Right ventricle myocardium inferior (tissue), 1 donor: ENCODE measurements at places on chromosomes 6 and 20. TPM values are rescaled to one million over a fixed set of nuclear protein-coding genes. Genes with fewer than 3 reads are reported as not detected.

GRCh38 chr6:44956396-44956795, 371.7 kb upstream of the RUNX2 start:
- no peak for DNase-seq

- DNase-seq, result no peak
Observed at GRCh38 chr6:126949786-126950185, 168.7 kb upstream of the RSPO3 start.

DNA sequence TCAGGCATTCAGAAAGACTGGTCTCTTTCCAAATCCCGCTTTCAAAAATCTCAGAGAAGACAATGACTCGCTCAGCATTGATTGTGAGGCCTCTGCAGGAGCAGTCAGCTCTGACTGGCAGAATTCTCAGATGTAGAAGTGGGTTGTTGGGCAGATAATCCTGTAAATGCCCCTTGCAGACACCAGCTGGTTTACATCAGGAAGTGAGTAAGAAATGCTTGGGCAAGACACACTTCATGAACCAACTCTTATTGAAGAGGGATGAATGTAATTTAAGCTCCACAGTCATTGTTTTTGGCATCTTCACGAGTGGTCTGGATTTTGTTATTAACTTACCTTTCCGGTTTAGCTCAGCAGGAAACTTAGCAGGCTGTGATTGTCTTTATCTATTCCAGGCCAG, 166.6 kb downstream of the PLCB4 start:
- no peak for DNase-seq

- DNase-seq, result no peak
Observed at GRCh38 chr6:122068291-122068769, 331.1 kb upstream of the HSF2 start.

DNA sequence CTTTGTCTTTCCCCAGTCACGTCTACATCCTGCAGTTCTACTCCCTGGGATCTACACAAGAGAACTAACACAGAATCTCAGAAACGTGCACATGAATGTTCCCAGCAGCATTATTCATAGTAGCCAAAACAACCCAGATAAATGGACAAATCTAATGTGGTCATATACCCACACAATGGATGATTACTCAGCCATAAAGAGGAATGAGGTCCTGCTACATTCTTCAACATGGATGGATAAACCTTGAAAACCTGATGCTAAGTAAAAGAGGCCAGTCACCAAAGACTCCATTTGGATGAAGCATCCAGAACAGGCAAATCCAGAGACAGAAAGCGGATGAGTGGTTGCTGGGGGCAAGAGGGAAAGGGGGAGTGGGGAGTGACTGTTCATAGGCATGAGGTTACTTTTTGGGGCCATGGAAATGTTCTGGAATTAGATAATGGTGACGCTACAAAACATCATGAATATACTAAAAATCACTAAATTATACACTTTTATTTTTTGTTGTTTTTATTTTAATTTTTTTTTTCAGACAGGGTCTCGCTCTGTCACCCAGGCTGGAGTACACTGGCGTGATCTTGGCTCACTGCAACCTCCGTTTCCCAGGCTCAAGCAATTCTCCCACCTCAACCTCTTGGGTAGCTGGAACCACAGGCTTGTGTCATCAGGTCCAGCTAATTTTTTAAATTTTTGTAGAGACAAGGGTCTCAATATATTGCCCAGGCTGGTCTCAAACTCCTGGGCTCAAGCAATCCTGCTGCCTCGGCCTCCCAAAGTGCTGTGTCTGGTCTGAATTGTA, 50.8 kb upstream of the DSN1 start:
- no peak for DNase-seq

DNA sequence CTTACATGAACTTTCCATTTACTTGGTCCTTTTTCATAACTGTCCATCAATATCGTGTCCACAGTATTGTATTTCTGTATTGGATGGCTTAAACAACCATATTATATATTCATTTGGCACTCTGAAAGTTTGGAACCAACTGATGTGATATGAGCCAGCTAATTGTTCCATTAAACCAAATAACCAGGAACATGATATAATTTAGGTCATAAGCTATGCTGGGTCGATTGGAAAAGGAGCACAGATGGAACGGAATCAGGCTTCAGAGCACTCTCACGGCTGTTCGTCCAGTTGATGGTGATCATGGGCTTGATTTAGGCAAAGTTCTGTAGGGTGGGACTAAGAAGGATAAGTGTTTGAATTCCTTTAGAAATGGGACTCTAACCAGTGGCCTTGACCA, 142.7 kb downstream of the DNAH8 start:
- DNase-seq, result no peak

GRCh38 chr6:56246881-56247653, at the start of gene COL21A1:
Gene COL21A1 (minus strand): TSS chr6:56247580. CDS start chr6:56182618, 64,962 bp downstream.
- peak; percentile 71 for DNase-seq

DNA sequence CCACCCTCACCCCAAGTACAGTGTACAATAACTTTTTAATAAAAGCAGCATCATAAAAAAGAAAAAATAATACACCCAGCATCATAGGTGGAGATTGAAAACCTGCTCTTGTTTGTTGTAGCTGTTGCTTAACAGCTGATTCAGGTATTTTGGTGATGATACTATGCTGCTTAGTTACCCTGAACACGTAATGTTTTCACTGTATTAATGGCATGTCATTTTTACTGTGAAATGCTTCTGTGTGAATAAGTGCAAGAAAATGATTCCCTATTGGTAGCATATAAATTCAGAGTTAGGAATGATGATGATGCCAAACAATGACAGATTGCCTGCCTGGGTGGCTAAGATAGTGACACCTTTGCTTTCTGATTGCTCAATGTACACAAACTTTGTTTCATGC, 405.7 kb downstream of the HDGFL1 start:
- no peak for DNase-seq

DNA sequence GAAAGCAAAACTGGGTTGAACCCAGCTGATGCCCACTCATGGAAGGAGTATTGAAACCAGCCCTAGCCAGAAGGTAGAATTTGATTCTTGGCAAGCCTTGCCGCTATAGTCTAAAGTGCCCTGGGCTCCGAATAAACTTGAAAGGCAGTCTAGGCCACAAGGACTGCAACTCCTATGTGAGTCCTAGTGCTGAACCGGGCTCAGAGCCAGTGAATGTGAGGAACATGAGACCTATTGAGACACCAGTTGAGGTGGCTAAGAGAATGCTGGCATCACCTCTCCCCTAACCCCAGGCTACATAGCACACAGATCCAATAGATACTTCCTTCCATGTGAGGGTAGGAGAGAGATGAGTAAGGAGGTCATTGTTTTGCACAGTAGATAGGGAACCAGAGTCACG, 3.5 kb upstream of the DEFB110 start:
- DNase-seq, result no peak

GRCh38 chr6:125300992-125301434, 754 bp downstream of the HDDC2 start:
- no peak for DNase-seq

DNA sequence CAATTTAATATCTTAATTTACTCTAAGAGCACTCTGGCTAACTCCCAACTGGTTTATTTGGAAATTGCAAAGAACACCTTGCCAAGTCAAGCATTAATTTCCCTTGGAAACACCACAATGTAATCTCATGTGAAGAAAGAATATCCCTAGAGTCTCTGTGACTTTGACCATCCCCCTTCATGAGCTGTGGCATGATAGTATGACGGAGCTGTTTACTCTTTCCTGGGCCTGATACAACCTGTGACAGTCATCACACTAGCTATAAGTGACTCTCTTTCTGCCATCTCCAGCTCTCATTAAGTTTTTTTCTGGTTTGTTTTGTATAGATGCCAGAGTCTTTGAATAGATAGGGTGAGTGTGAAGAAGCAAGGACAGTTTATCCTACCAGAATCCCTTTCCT, 470.3 kb upstream of the JARID2 start:
- no peak for DNase-seq

- no peak for DNase-seq
Observed at GRCh38 chr6:98724537-98724936, 109.8 kb upstream of the POU3F2 start.

GRCh38 chr6:19690325-19691075, 146.7 kb upstream of the ID4 start:
- no peak for DNase-seq

DNA sequence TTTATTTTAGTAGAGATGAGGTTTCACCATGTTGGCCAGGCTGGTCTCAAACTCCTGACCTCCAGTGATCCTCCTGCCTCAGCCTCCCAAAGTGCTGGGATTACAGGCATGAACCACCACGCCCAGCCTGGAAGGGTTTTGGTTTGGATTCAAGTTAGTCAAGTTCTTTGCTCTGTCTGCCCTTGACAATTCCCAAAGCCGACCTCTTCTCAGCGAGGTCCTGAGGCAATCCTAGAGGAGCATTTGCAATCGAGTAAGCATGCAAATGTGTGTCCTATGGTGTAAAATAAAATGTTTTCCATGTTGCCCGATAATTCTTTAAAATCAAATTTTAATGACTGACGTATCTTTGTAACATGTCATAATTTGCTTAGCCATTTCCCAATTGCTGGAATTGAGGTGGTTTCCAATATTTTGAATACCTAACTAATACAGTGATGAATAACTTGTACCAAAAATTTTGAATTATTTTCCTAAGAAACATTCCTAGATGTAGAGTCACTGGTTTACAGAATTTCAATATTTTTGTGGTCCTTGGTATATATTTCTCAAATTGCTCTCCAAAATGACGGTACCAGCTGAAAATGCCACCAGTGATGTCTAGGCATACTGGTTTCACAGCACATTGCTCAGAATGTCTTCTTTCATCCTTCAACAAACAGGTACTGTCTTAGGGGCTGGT, 38.7 kb downstream of the GTF2H5 start:
- no peak for DNase-seq

Gene DNAH8
- total RNA-seq, result not detected

Gene NEURL2
- total RNA-seq, result 5.0 TPM

Gene OSTM1
- 34.8 TPM for total RNA-seq

Gene TSBP1
- total RNA-seq, result not detected

Gene SLC32A1
- not detected for total RNA-seq

Gene MYT1
- 0.16 TPM for total RNA-seq

Gene DLL1
- total RNA-seq, result 21.5 TPM
